LHCN-M2 (cell line): ENCODE measurements at places on chromosomes 13 and 19. TPM values are rescaled to one million over a fixed set of nuclear protein-coding genes. Genes with fewer than 3 reads are reported as not detected.

The CLEC4G gene
- total RNA-seq, result not detected in 2 replicates

- peak; percentile 29 for DNase-seq
These were observed 10.5 kb upstream of the TINCR start for GRCh38 chr19:5578097-5578846.

GRCh38 chr19:51066393-51067186 lies 1.7 kb upstream of the KLK13 start:
- no peak for DNase-seq

- peak; percentile 13 for DNase-seq
These were observed 11.5 kb downstream of the CUL4A start for GRCh38 chr13:113220877-113221276.

- no peak for DNase-seq
These were observed 117.2 kb upstream of the MAB21L1 start for GRCh38 chr13:35593651-35594050.

The JAK3 gene
- 0.45 TPM in 1 of 2 replicates, not detected in the other for total RNA-seq

The ATF5 gene
- total RNA-seq, result 14.1 and 14.7 TPM in 2 replicates

The PARP4 gene
- total RNA-seq, result 47.8 and 65.0 TPM in 2 replicates

- no peak for DNase-seq
These were observed 12.0 kb downstream of the TMTC4 start for GRCh38 chr13:100662468-100663211.

The PPAN gene
- 37.8 and 41.6 TPM in 2 replicates for total RNA-seq

- no peak for DNase-seq
These were observed 73.4 kb downstream of the RUBCNL start for GRCh38 chr13:46313432-46314257.
